Activated T-cell treated with anti-CD3 and anti-CD28 coated beads for 48 hours (primary cell): ENCODE measurements at places on chromosomes 1 and 21.

DNA sequence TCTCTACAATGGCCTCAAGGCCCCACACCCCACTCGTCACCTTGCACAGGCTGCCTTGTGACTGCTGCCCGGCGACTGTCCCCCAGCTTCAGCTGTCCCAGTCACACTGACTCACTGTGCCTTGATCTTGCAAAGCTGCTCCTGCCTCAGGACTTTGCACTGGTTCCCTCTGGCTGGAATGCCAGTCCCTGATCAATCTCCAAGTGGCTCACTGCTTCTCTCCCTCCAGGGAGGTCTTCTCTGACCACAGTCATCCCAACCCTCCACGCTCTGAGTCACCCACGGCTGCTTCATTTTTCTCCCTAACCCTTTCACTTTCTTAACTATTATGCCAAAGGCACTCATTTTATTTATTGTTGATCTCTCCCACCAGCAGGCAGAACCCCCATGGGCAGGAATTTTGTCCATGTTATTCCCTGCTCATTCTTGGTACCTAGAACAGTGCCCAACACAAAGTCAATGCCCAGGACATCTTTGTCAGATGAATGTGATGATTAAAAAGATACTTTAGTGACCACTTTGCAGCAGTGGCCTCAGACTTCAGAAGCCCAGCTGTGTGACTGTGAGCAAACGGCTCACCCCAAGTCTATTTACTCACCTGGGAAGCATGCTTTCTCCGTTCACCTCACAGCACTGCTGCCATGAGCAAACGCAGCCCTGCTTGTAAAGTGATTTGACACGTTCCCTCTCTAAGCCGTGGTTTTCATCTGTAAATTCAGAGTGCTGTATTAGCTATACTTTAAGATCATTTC lies 53.4 kb downstream of the ZBTB18 start:
- DNase-seq = no peak

DNA sequence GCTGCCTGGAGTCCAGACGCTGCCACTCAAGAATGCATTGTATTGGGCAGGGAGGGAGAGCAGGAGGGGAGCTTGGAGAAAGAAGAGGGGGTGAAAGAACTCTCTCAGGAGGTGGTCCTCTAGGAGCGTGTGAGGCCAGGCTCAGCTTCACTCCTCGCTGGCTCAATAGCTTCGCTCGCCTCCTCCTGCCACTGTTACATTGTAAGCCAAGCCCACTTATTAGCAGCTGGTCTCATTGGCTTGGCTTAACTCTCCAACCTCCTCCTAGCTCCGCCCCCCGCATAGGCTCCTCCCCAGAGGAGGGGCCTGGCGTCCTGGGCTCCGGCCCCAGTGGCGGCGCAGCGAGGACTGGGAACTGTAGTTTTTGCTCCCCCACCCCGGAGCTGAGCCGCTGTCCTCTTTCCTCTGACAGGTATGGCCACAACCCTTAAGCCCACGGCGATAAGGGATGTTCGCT lies at the start of gene KCNN3:
TSS of gene KCNN3 (minus strand) at position 167 of the 457 bp plus-strand sequence. CDS start 317 bp downstream, outside the sequence.
- peak; percentile 79 for DNase-seq

DNA sequence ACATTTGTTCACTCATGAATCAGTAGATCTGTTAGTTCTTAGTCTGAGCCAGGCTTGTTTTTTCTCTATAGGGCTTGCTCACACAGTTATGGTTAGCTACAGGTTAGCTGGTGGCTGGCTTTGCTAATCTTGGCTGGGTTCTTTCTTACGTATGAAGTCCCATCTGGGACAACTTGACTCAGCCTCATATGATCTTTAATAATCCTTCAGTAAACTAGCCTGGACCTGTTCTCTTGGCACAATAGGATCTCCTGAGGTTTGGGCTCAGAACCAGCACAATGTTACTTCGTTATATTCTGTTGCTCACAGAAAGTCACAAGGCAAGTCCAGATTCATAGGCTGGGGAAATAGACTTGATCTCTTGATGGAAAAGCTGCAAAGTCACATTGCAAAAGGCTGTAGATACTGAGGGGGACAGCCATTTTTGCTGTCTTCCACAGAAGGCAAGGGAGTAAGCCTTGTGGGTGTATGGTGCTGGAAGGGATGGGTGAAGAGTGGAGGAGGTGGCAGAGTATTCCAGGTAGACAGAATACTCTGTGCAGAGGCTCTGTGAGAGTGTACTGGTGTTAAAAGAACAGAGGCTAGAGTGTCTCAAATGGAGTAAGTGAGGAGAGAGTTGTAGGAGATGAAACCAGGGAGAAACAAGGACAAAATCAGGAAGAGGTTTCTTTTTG lies 24.4 kb downstream of the EFCAB7 start:
- no peak for DNase-seq

GRCh38 chr1:88730132-88730675 lies 46.1 kb downstream of the PKN2 start:
- DNase-seq = no peak

- DNase-seq = no peak
Measured at GRCh38 chr1:46767649-46768282, 31.1 kb upstream of the CYP4B1 start.

DNA sequence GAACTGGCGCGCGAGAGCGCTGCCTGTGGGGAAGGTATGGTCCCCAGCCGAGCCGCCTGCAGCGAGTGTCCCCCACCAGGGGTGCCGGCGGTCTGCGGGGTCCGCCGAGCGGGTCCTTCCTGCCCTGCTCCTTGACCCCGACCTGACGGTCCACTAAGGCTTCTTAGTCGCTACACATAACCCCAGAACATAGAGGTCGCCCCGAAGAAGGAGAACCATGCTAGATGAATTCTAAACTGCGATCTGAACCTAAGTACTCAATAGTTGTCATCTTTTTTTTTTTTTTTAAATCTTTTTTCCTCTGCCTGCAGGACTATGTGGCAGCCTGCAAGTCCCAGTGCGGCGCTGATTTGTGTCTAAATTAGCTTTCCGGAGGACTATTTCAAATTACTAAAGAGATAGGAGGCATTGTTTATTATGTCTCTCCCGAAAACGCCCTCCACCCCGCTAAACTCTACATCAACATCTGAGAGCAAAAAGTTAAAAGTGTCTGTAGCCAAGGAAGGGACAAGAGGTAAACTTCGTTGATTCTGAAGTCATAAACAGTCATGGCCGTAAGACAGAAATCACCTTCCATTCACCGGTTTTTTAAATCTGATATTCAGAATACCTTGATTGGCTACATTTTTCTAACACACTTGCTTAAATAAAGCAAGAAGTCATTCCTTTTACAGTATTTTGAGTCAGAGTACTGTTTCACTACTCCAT lies 476 bp downstream of the AXDND1 start:
- no peak for DNase-seq

DNA sequence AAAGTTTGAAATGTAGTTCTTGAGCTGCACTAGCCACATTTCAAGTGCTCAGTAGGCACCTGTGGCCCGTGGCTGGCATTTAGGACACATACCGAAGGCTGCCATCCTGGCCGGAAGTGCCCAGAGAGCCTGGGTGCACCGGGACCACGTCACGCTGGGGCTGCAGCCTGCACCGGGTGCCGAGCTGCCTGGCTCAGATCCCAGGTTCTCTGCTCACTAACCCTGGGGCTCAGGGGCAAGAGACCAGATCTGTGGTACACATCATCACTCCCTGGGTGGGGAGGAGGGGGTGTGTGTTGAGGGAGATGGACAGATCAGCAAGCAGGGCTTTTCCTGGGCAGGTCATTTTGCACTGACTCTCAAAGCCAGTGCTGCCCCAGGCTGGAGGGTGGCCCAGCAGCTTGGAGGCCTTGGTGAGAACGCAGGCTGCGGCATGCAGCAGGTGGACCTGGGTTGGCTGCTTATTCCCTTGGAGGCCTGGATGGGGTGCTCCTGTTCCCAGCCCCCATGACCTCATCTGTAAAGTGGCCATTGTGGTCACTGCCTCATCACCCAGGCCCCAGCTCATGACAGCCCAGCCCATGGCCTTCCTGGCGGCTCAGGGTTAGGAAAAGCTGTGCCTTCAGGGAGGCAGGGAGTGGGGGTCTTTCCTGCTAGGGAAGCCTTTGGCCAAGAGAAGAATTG lies 23.6 kb downstream of the TMEM201 start:
- DNase-seq = no peak

DNA sequence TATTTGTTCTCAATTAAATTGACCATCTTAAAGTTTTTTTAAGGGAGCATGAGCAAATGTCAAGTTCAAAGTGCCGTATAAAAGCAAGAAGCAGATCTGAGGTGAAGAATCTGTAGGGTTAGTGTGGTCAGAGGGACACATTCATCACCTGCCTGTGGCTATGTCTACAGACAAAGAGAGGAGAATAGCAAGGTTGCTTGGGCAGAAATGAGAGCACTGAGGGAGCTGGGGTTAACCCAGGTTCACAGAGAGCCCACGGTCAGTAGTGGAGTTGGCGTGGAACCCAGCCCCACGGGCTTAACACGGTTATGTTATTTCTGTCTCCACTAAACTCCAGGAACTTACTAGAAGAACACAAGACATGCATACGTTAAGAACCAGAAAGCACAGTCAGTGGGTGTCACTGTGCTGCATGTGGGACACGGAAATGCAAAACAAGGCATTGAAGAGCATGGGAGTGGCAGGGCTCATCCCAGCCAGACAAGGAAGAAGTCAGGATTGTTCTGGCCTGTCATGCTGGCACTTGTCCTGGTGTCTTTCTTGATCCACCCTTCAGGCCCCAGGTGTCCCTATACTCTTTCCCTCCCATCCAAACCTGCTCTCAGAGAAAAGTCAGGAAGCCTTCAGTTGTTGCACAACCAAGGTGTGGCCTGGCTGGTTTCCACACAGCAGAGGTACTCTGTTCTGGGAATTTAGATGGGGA lies 95.5 kb upstream of the IVNS1ABP start:
- no peak for DNase-seq

- DNase-seq = no peak
Measured at GRCh38 chr1:172203902-172204301, 216.6 kb upstream of the C1orf105 start.

DNA sequence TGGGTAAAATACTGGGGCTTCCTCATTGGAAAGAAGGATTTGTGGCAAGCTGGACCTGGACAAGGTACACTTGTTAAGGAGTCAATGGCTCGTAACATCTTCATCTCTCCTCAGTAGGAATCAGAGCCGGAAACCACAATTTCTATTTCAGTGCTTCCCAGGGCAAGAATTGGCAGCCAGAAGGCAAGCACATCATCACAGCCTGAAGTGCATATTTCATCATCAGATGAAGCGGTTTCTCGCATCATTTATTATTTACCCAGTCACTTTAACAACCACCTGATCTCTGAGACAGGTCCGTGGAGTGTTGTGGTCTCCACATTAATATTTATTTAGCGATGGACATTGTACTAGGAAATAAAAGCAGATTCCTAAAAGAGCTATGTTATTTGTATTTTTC lies 55.0 kb downstream of the KCNJ15 start:
- DNase-seq = no peak

DNA sequence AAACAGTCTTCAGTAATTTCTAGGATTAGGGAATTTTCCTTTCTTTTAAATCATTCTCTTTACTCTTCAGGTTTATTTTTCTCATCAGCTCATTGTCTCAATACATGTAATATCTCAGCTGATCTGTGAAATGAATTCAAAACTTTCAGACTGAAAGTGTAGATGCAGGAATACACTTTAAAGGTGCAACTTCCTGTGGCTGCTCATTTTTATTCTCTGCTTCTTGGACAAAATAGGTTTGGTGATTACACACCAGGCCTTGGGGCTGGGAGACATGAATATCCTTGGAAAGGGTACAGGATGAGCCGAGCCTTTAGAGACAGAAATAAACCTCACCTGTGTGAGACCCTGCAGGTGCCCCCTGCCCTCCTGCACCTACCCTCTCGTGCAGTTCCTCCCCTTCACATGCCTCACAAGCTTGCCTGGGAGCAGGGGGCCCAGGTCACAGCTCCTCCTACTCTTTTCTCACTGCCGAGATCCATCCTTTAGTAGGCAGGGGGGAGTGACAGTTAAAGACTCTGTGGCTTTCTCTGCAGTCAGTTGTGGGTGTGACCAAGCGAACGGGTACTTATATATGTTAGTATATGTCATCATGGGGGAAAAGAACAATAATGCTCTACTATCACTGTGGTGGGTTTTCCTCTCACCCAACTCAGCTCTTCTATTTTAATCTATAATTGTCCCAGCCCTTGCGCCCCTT lies 23.6 kb downstream of the XCL2 start:
- DNase-seq = peak; percentile 25

GRCh38 chr1:159941141-159941540 lies 4.3 kb downstream of the IGSF9 start:
- DNase-seq = no peak

- no peak for DNase-seq
Measured at GRCh38 chr1:33723251-33723650, 140.6 kb upstream of the HMGB4 start.

DNA sequence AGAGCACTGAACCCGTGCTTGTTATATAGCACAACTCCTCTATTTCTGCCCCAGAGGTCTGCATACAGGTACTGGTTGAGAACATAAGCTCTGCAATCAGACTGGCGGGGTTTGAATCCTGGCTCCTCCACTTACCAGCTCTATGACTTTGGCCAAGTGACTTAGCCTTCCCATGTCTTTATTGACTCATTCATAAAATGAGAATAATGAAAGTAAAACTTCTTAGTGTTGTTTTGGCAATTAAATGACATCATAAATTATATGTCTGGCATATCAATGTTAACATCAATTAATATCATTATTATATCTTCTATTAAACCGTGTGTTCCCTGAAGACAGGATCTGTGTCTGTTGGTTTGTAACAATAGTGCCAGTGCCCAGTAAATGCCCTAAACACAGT lies 4.3 kb downstream of the INKA2 start:
- DNase-seq = no peak

- DNase-seq = no peak
Measured at GRCh38 chr1:157110003-157110402, 10.4 kb upstream of the ETV3L start.

GRCh38 chr1:65056866-65057265 lies 90.5 kb upstream of the JAK1 start:
- no peak for DNase-seq

GRCh38 chr1:192584866-192585265 lies 9.3 kb downstream of the RGS1 start:
- no peak for DNase-seq

DNA sequence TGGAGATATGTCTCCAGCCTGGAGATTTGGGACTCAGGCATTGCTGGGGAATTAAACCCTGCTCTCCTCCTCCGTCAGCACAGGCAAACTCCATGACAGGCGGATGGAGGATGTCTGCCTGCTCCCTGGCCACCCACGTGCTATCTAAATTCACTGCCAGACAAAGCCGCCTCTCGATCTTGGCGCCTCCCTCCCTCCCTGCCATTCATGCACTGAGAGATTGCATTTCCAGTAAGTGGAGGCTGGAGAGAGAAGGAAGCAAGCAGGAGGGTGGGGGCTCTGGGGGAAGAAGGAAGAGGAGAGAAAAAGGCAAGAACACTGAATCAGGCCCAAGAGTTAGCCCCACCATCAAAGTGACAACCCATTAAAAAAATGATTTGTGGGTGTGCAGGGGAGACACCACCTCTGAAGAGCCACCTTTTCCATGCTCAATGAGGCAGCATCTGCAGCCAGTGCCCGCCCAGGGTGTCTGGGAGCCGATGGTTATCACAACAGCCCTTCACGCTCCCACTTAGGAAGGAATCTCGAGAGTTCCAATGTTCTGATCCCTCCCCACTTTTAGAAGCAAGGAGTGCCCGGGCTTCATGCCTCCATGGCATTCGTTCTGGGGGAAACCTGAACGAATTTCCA lies 183.0 kb downstream of the HIVEP3 start:
- no peak for DNase-seq

- DNase-seq = no peak
Measured at GRCh38 chr1:28516518-28516956, 10.7 kb downstream of the RCC1 start.

GRCh38 chr1:18141661-18142060 lies 34.1 kb downstream of the IGSF21 start:
- DNase-seq = no peak
